ENCODE measurements at places on chromosomes 12 and 14. TPM values are rescaled to one million over a fixed set of nuclear protein-coding genes. Genes with fewer than 3 reads are reported as not detected.

The KERA gene
- total RNA-seq = not detected

The SOX5 gene
- 0.23 TPM for total RNA-seq

The BDKRB1 gene
- total RNA-seq = not detected

The NCKAP5L gene
- 17.3 TPM for total RNA-seq

The DACT1 gene
- total RNA-seq = 0.15 TPM

The PYM1 gene
- total RNA-seq = 32.2 TPM

The GLIPR1L1 gene
- total RNA-seq = not detected

The LBHD2 gene
- total RNA-seq = not detected

The OVCH1 gene
- total RNA-seq = not detected

The CLEC6A gene
- total RNA-seq = not detected

Measured in Panc1 (cell line).